ENCODE measurements at places on chromosomes 3 and 15. TPM values are rescaled to one million over a fixed set of nuclear protein-coding genes. Genes with fewer than 3 reads are reported as not detected.
A peak's percentile ranks its signal among the peaks of the same experiment; 100 is the strongest.

The KLF15 gene
- total RNA-seq: 4.4 TPM

DNA sequence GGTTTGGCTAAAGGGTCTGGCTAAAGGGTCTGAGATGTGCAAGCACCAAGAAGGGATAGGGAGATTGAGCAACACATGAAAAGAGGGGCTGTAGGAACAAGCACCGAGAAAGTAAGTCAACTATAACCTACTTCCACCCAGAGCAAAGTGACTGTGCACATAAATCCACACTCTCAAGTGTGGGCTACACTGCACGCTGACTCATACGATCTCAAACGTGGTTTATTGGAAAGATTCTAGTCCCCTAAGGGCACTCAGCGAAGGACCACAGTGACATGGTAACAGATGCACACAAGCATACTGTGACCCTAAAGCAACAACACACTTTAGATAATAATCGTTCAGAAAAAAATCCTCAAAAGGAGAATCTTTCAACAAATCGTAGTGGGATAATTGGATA is 48.0 kb downstream of the EHHADH start:
- H3K27me3 ChIP-seq: no peaks in the 10 kb centered on the region
- peaks cover 4% of the 10 kb centered on the region for H3K4me1 ChIP-seq
- H3K27ac ChIP-seq: no peak overlapping the region
- no peak for DNase-seq
- H3K36me3 ChIP-seq: no peaks in the 10 kb centered on the region

- no peaks in the 10 kb centered on the region for H3K4me1 ChIP-seq
- peaks cover 10% of the 10 kb centered on the region for H3K27me3 ChIP-seq
- no peak overlapping the region for H3K4me3 ChIP-seq
- no peak for DNase-seq
- H3K27ac ChIP-seq: no peak overlapping the region
Measured at GRCh38 chr3:124397088-124397487, 333.2 kb upstream of the UMPS start.

GRCh38 chr3:114436182-114436581 is 142.4 kb downstream of the TIGIT start:
- no peaks in the 10 kb centered on the region for H3K36me3 ChIP-seq
- DNase-seq: no peak
- no peak overlapping the region for H3K27ac ChIP-seq
- no peaks in the 10 kb centered on the region for H3K27me3 ChIP-seq

- no peak overlapping the region for H3K4me3 ChIP-seq
- no peaks in the 10 kb centered on the region for H3K36me3 ChIP-seq
- no peaks in the 10 kb centered on the region for H3K27me3 ChIP-seq
- H3K27ac ChIP-seq: no peak overlapping the region
- DNase-seq: no peak
Measured at GRCh38 chr3:106185949-106186348, 317.1 kb upstream of the CBLB start.

- H3K27me3 ChIP-seq: no peaks in the 10 kb centered on the region
- no peak overlapping the region for H3K27ac ChIP-seq
- peaks cover 15% of the 10 kb centered on the region for H3K4me1 ChIP-seq
- DNase-seq: no peak
- no peak overlapping the region for H3K4me3 ChIP-seq
Measured at GRCh38 chr15:64236156-64236894, 73.5 kb upstream of the PPIB start.

- H3K4me3 ChIP-seq: peak overlapping the region; percentile 83
- no peak for DNase-seq
- no peaks in the 10 kb centered on the region for H3K27me3 ChIP-seq
- peaks cover 37% of the 10 kb centered on the region for H3K4me1 ChIP-seq
- peak overlapping the region; percentile 93 for H3K27ac ChIP-seq
Measured at GRCh38 chr3:105367063-105367405, 325 bp downstream of the ALCAM start.
